Fibroblast of lung (primary cell): ENCODE measurements at places on chromosomes 4 and X.

GRCh38 chr4:151012820-151013219, 2.3 kb downstream of the LRBA start:
- DNase-seq: no peak

DNA sequence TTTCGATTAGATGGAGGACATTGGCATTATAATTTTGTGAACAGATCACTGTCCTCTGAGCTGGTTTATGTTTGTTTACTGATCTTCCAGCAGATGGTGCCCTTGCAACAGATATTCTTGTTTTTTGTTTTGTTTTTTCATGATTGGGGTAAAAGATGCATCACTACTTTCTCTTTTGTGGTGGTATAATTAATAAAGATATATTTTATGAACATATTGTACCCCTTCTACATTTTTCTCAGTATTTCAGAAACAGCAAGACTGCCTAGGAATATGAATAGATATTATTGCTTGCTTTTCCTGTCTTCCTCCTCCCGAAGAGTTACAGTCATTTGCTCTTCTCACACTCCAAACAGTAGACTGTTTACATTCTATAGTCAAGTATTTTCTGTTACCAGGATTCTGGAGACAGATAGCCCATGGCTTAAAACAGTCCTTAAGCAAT, 905.2 kb downstream of the TRAM1L1 start:
- DNase-seq: no peak

DNA sequence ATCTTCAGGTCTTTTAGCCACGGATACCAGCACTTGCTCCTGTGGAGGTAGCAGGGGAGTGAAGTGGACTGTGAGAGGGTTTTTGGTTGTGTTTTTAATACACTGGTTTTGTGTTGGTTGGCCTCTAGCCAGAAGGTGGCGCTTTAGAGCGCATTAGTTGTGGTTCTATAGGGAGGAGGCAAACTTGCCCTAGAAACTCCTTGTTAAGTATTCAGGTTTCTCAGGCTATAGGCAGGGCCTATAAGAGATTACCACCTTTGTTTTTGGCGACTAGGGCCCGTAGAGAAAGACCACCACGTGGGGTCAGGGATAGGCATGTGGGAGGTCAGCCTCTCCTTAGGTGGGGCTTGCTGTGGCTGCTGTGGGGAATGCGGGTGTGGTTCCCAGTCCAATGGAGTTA, 221.6 kb upstream of the SPANXN4 start:
- DNase-seq: no peak

- peak; percentile 92 for DNase-seq
These were observed 74.7 kb downstream of the PAQR3 start for GRCh38 chr4:78864405-78865024.

DNA sequence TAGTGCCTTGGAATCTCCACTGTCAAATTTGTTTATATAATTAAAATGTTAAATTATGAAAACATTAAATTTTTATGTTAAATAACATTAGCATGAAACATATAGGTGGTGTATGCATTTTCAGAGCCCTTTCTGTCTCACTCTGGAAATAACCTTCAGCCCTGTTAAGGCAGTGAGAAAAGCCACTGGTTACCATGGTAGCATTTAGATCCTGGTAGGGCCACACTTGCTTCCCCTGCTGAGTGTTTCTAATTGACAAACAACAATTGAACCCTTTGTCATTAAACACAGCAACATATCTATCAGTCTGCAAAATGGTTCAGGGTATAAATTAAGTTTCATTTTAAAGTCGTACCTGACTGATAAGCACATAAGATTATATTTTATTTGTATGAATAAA, 63.5 kb downstream of the PDK3 start:
- DNase-seq: no peak

DNA sequence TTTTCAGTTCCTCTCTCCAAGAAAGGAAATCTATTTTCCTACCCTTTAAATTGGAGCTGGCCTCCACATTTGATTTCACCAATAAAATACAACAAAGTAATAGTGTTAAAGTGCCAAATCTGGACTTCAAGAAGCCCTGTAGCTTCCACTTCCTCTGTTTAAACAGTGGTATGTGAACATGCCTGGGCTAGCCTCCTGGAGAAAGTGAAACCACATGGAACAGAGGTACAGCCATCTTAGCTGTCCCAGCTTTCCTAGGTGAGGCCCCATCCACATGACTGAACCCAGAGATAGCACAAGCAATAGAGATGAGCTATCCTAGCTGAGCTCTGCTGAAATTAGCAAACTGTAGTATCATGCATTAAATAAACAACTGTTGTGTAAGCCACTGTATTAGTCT, 131.8 kb upstream of the VCX start:
- DNase-seq: no peak

DNA sequence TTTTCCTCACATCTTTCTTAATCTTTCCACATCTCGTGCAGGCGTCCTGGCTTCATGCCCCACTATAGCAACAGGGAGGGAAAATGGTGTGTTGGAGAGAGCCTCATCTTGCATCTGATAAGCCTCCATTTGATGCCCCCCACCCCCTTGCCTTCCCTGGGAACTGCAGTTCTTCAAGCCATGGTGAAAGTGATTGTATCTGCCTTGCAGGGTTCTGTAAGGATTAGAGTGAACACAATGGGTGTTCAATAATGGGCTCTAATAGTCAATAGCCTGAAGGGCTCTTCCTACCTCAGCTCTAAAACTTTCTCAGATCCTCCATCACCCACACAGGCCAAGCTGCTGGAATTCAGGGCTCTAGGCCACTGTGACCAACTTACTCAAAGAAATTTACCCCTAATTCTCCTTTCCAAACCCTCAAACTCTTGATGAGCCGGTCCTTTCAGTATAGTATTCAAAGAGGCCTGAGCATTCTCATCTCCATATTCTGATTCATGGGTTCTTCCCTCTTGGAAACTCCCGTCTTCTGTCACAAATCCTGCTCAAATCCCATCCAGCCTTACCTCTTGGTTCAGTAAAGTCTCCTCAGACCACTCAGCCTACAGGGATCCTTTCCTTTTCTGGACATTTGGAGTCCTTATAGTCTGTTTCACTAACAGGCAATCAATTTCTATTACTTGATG, 128.3 kb upstream of the TRIM2 start:
- no peak for DNase-seq

DNA sequence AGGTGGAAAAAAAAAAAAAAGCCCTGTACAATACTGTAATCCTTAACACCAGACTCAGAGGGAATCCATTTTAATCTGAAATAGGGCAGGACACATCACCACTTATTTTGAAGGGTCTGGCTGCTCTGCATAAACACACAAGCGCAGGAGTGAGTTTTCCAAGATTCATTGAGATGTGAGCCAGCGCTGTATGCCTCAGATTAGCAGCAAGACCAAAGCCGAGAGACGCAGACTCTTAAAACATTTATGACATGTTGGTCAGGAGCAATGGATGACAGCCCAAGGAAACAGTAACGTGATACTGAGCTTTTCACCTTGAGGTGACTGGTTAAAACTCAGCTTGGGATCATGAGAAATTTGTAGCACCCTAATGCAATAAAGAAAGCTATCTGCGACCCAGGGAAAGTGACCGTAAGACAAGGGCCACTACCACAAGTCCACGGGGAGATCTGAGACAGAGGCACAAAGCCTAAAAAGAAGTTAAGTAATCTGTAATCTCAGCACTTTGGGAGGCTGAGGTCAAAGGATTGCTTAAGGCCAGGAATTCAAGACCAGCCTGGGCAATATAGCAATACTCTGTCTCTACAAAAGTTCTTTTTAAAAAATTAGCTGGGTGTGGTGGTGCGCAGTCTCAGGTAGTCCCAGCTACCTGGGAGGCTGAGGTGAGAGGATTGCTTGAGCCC, 210.6 kb downstream of the COL25A1 start:
- no peak for DNase-seq

GRCh38 chr4:8394061-8394519, 46.4 kb downstream of the ACOX3 start:
- peak; percentile 82 for DNase-seq

- no peak for DNase-seq
These were observed 198.9 kb downstream of the ANK2 start for GRCh38 chr4:113248320-113248719.

GRCh38 chr4:53161051-53161786, 204.6 kb downstream of the SCFD2 start:
- no peak for DNase-seq

DNA sequence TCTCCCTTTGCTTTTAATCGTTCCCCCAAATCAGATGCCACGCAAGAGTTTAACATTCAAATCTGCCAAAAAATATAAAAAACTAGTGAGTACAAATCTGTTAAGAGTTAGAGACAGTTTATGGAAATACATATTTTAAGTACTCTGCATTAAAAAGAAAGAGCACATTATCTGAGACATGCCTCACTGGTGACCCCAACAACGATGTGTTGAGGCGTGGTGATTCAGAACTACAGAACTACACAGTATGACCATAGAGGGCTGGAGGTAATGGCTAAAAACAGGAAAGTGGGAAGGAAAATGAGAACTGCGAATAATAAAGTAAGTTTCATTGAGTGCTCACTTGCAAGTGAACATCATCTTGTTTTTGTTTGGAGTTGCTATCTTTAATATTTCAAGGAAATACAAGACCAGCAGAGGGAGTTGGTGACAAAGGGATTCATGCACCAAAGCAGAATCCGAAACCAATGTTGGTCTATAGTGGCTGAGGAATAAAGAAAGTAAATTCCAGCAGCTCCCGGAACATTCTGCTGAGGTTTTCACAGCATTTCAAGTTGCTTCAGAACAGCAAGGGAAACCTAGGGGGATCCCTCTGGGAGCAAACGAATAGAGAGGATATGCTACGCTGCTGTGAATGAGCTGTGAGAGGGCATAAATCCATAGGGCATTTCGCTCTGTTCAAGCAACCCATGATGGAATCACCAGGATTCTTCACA, 92.2 kb downstream of the DCHS2 start:
- no peak for DNase-seq

- no peak for DNase-seq
These were observed 21.6 kb upstream of the RAI2 start for GRCh38 chrX:17882680-17883079.

- DNase-seq: peak; percentile 54
These were observed 103.3 kb downstream of the DCLK2 start for GRCh38 chr4:150181536-150181935.

DNA sequence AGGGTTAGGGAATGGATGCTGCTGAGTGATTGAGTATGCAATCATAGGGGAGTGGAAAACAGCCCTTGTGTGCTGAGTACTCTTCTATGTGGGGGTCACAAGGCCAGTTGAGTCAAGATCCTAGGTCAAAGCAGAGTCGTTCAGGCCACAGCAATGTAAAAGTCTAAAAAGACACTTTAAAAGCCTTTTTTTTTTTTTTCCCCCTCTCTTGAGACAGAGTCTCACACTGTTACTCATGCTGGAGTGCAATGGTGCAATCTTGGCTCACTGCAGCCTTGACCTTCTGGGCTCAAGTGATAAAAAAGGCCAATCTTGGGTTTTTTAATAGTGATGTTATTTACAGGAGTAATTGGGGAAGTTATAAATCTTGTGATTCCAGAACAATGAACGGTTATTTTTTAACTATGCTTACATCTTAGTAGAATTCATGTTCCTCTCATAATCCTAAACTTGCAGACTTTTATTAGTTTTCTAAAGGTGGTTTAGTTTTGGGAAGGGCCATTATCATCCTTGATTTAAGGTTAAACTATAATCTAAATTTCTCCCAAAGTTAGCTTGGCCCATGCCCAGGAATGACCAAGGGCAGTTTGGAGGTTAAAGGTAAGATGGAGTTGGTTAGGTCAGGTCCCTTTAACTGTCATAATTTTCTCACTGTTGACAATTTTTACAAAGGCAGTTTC, 82.2 kb upstream of the BMP2K start:
- DNase-seq: peak; percentile 16

- DNase-seq: peak; percentile 91
These were observed 8.2 kb downstream of the RTL3 start for GRCh38 chrX:78650906-78651437.

- DNase-seq: peak; percentile 66
These were observed 18.7 kb downstream of the SCFD2 start for GRCh38 chr4:53346920-53347852.

- DNase-seq: no peak
These were observed 187.7 kb downstream of the GPAT3 start for GRCh38 chr4:83723609-83724008.

DNA sequence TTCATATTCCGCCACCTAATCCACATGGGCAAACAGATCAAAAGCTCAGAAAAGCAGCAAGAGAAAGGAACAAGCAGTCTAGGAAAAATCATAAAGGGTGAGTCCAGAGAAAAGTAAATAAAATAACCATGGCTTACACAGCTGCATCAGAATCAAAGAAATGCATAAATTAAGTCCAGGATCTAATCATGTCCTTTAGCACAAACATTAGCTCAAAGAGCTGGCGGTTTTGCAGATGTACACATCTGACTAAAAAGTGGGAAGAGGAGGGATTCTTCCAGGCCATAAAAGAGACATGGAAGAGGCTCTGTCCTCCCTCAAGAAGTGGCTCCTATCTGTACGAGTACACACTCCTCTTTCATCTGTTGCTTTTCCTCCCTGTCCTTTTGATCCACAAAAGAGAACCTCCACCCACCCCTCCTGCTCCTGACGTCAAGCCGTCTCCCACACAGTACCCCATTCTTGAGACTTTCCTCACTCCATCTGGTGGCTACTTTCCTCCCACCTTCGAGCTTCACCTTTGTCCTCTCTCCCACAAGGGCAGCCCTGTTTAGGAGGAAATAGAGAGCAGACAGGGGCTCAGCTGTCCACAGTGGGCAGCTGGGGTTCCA, 92.5 kb downstream of the RASL11B start:
- no peak for DNase-seq

- no peak for DNase-seq
These were observed 290.6 kb upstream of the GRID2 start for GRCh38 chr4:92012899-92013867.

DNA sequence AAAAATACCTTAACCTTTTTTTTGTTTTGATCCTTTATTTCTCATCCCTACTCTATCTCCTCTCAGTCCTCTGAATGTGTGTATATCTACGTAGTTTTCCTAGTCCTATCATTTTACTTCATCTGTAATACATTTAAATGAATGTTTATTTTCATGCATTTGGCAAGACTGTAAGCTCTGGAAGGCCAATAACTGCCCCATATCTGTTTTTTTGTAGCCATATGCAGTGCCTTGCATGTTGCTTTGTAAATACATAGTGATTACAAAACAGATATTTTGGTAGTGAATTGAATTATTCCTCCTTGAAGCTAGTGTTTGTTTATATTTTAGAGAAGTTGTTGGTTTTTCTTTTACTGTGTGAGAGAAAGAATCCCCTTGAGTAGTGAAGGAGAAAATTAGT, 450.2 kb downstream of the PCDH18 start:
- DNase-seq: peak; percentile 3

DNA sequence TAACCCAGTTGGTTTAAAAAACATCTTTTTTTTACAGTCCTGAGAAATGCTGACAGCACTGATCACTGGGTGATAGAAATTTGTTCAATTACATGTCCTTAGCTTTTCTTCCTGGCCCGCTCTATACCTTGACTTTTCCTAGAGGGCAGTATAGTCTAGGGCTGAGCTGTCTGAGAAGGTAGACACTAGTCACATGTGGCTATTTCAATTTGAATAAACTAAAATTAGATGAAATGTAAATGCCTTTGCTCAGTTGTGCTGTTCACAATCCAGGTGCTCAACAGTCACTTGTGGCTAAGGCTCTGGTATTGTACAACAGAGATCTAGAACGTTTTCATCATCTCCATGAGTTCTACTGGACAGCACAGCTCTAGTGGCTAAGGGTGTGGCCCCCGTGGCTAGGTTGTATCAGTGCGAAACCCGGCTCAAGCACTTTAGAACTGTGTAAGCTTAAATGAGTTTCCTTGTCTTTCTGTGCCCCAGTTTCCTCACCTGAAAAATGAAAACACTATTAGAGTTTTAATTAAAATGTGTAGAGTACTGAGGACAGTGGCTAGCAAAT, 111.6 kb upstream of the WDR17 start:
- no peak for DNase-seq

- no peak for DNase-seq
These were observed 7.9 kb upstream of the STOX2 start for GRCh38 chr4:183897193-183897592.
